ENCODE measurements at places on chromosomes 13 and 19.

- DNase-seq: no peak
Observed at GRCh38 chr19:45556835-45557234, 27.8 kb downstream of the OPA3 start.

- DNase-seq: no peak
Observed at GRCh38 chr19:38268539-38268938, 4.2 kb downstream of the SPINT2 start.

DNA sequence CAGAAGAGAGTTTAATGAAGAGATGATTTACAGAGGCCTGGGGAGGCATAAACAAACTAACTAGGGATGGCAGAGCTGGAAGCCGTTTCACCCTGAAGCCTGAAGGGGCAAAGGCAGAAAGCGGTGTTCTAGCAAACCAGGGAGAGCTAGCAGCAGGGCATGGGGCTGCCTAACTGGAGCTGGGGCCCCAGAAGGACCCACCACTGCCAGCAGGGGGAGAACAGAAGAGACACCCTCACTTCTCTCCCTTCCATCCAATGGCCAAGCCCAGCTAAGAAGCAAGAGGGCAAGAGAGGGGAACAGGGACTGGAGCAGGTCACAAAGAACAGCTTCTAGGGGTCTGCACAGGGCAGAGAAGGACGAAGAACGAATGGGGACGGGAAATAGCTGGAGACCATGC, 195.5 kb downstream of the KATNAL1 start:
- DNase-seq: no peak

DNA sequence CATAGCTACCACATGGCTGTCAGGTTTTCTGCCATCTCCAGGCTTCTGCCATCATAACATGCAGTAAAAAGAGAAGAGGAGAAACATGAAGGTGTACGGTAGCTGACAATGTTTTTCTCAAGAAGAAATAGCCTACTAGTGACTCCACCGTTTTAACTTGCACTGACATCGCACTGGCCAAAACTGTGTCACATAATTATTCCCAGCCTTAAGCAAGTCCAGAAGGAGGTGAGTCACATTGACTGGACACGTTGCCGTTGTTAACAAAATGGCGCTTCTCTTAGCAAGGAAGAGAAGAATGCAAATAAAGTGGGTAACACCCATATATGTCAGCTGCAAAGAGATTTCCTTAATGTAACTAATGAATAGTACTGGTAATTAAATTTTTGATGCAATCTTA, 810.4 kb upstream of the SLC10A2 start:
- DNase-seq: no peak

DNA sequence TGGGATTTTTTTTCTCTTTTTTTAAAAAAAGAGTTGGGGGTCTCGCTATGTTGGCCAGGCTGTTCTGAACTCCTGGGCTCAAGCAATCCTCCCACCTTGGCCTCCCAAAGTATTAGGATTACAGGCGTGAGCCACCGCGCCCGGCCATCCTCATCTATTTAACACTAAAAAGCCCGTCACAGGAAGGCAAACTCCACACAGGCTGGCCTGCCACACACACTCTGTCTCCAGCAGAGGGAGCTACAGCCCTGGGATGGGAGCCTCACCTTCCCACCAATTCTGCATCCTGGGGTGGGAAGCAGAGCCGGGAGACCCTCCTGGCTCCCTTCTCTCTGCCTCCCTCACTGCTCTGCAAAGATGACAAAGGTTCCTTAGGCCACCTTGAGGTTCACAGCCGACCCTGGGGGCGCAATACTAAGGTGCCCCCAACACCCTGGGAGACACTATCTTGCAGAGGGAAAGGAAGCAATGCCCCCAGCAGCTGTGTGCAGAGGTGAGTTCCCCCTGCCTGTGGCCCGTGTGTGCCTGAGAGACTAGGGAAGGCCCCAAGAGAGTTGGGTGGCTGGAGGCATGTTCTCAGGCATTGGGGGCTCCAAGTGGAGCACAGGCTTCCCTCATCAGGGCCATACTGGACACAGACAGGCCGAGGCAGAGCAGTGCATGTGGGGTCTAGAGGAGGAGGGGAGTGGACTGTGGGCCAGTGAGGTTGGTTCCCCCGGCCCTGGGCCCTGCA, 27.4 kb upstream of the TIMM44 start:
- no peak for DNase-seq

DNA sequence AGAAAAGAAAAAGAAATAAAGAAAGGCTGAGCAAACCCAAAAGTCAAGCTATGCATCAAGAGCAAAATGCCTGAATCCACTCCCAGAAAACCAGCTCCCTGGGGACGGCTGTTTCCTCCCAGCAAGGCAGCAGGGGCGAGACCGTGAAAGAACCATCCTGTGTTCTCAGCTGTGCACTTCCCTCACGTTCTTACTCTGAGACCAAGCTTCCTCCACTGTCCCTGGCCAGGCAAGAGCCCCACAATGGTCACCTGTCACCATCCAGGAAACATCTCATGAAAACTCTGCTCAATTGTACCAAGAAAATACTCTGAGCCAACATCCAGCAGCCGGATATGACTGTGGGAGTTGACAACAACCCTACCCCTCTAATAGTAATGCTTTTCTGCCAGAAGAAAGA, 22.9 kb downstream of the RAB20 start:
- DNase-seq: no peak

DNA sequence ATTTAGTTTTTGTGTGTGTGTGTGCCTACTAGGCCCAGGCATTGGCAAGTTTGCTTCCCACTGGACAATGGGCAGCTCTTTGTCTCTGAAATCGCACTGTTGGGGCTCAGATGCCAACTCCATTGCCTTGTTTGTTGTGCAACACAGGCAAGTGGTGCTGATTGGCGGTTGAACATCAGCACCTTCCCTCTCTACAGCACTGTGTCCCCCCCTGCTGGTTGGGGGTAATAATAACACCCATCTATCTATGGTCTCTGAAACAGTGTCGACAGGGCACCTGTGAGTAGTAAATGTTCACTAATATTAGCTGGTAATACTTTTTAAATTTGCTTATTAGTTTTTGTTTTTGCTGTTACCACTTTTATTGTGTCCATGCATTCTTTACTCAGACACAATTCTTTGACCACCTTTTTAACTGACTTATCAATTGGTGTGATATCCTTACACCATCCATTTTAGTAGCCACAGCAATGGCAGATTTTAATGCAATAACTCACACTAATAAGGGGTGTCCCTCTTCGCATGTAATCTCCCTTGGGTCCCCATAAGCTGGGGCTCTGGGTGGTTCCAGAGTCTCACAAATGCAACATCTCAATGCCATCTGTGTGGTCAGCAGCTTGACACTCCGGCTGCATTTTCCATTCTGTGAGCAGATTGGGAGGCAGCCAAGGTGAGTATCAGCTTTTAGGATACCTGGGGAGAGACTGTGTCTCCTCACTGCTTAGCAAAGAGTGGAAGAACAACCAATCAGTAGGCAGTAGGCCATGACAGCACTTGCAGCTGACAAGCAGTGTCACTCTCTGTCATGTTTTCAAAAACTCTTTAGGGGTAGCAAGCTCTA, 47.7 kb upstream of the UQCRFS1 start:
- no peak for DNase-seq

DNA sequence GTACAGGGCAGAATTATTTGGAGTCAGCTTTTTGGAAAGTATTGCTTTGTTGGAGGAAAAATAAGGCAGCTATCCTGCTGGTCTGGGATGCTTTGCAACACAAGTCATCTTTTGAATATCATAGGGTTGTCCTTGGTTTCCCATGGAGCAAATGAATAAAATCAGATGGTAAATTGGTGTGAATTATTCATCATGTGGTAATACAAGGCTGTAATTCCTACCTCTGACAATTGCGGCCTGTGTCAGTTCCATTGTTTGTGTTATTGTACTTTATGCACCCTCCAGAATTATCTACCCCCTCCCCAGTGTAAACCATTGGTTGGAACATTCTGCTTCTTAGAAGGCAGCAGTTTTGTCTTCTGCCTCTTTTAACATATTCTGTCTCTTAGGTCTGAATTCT, 46.2 kb downstream of the RNASEH2B start:
- DNase-seq: no peak

DNA sequence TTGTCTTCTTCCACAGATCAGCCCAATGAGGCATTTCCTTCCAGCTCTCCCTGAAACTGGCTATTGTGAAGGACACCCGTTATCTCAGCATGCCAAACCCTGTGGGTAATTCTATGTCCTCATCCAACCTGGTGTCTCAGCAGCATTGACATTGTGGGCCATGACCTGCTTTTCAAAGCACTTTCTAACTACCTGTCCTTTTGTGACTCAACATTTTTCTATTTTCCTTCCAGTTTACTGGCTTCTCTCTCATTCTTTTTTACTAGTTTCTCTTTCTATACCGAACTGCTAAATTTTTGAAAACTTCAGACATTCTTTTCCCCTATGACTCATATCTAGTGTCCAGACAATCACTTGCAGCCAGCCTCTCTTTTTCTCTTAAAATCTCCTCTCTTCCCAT, 136.4 kb upstream of the HTR2A start:
- DNase-seq: no peak

DNA sequence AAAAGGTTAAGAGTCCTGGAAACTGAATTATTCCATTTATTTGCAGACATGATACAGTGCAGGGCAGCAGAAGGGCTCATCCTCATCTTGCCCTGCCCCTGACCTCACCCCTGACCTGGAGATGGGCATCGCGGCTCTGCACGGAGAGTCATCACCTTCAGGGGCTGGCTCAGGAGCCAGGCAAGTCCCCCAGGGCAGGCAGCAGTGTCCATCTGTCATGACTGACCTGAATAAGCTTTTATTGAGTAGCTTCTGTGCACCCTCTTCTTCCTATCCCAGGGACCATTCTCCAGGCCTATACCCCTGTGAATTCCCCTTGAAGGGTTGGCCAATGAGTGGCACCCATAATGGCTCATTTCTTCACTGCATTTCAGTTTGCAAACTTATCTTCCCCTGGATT, 484.2 kb downstream of the ZNF536 start:
- no peak for DNase-seq

- DNase-seq: no peak
Observed at GRCh38 chr13:49608651-49609331, 19.5 kb upstream of the ARL11 start.

GRCh38 chr19:50906217-50906616, 5.0 kb downstream of the KLK4 start:
- DNase-seq: no peak

DNA sequence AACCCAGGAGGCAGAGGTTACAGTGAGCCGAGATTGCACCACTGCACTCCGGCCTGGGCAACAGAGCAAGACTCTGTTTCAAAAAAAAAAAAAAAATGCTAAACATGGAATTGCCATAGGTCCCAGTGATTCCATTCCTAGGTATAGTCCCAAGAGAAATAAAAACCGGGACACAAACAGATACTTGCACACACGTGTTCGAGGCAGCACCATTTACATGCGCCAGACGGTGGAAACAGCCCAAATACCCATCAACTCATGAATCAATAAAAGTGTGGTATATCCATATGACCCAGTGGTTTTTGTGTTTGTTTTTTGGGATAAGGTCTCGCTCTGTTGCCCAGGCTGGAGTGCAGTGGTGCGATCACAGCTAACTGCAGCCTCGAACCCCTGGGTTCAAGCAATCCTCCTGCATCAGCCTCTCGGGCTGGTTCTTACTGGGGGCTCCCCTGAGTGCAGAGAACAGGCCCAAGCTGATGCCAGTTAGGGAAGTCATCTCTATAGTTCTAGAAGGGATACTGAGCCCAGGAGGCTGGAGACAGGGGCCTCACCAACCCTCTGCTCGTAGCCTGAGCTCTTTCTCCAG, 8.5 kb downstream of the KLF2 start:
- no peak for DNase-seq

- no peak for DNase-seq
Observed at GRCh38 chr13:34738254-34738992, 203.6 kb upstream of the NBEA start.

DNA sequence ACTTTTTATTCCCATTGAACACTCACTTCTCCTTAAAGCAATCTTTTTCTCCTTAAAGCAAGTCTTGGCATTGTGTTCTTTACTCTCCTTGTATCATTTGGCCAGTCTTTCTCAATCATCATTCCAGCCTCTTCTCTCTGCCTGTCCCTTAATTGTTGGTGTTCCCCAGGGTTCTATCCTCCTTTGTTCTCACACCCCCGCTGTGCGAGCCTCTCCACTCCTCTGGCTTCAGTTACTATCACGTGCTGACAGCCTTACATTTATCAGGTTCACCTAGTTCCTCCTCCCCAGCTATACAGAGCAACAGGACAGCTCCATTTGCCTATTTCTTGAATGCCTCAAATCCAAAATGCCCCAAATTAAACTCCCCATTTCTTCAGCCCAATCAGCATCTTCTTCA, 24.6 kb downstream of the CYSLTR2 start:
- no peak for DNase-seq

DNA sequence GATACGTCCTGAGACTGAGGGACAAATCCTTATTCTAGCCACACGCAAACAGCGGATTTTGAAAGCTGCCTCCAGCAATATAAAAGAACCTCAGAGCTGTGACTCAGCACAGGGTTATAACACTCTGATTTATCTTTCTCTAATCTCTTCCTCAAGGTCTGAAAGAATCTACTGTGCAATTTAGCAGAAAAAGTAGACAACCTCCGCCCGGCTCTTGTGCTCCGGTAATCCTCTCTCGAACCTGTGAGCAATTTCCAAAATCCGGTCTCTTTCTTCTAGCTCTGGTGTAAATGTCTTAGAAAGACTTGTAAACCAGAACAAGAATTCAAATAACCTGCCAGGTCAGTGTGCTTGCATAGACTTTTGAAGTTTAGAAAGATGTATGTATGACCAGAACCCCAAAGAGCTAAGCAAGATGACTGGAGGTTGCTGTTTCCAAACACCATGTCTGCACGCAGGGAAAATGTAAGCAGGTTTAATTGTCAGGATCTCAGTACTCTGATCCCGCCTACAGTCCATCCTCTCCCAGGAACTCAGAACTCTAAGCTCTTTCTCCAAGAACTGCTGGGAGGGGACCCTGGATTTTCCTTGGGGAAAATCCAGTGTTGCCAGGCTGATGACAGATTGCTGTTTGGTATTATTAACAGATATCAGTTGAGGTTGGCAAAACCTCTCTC, 338.1 kb downstream of the RFC3 start:
- no peak for DNase-seq

DNA sequence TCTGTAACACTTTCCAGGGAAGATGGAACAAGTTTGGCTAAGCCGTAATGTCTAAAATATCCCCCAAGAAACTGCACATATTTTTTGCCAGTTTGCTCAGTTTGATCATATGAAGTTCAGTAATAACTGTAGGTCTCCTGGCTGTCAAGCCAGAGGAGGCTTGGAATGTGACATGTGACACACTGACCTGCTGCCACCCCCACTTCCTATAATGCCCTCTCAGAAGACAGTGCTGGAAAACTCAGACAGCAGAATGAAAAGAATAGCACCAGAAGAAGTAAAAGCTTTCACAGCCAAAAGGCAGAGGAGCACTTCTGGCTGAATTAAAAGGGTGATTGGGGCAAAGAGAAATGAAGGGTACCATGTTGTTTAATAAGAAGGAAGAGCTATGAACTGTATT, 67.4 kb upstream of the UBAC2 start:
- no peak for DNase-seq

Measured in NCI-H526 treated with DMSO at 0.1 percent for 48 hours (cell line).